Neural progenitor cell (in vitro differentiated cells): ENCODE measurements at places on chromosomes 6 and 20. TPM values are rescaled to one million over a fixed set of nuclear protein-coding genes. Genes with fewer than 3 reads are reported as not detected.

The TINAG gene
- not detected in 2 replicates for total RNA-seq

The GGTLC1 gene
- total RNA-seq, result not detected in 2 replicates

The B3GALT4 gene
- 1.1 and 2.1 TPM in 2 replicates for total RNA-seq

DNA sequence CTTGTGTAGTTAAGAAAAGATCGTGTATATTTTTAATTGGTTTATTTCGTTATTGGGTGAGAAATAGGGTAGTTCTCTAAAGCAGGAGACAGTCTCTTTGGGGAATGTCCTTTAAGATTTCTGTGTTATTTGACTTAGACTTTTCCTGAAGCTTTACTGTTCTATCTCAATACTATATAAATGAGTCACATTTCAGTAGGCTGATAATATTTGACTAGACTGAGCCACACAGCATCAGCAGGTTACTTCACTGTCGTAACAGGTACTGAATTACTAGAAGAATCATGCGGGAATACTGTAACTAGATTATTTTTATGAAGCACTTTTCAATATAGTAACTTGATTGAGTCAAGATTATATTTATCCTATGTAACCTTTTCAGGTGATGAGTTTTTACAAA is 1.4 kb downstream of the SMAP1 start:
- H3K27me3 ChIP-seq, result no peaks in the 10 kb centered on the region
- DNase-seq, result no peak
- H3K27ac ChIP-seq, result no peak overlapping the region
- H3K4me1 ChIP-seq, result peaks cover 17% of the 10 kb centered on the region
- H3K4me3 ChIP-seq, result peak overlapping the region; percentile 84
- no peaks in the 10 kb centered on the region for H3K36me3 ChIP-seq

DNA sequence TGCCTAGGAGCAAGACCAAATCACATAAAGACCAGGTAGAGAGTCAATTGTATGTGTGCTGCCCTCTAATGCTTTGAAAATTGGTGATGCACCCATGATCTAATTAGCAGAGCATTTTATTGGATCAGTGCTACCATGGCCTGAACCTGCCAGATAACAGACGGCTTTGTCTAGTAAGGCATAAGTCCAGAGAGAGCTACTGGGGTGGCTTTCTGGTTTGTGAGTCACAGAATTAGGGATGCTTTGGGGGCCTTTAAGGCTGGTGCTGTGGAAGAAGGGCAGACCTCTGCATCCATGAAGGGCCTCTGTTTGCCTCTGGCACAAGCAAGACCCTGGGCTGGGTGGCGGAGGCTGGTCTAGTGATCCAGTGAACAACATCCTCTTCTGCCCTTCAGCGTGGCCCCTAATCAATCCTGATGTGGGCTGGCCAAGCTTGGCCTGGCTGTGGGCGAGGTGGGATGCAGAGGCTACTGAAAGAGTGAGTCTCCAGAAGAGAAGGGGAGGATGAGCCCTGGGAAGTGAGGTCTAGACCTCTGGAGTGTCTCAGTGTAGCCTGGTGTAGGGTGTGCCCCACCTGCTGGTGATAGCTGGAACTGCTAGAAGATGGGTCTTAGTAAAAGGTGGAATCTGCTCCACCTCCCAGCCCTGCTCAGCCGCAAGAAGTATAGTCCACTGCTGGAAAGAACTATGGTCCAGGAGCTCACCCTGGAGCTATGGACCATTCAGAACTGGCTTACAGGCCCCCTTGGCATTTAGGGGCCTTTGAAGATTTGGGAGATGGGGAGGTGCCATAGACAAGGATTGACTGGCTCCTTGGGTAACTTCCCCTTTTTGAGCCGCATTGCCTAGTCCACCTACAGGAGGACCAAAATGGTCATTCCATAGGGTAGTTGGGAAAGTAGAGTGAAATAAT is 36.7 kb upstream of the AAR2 start:
- H3K36me3 ChIP-seq, result no peaks in the 10 kb centered on the region
- no peaks in the 10 kb centered on the region for H3K4me1 ChIP-seq
- no peaks in the 10 kb centered on the region for H3K27me3 ChIP-seq
- DNase-seq, result peak; percentile 84
- no peak overlapping the region for H3K27ac ChIP-seq
- H3K4me3 ChIP-seq, result no peak overlapping the region

GRCh38 chr6:151100326-151100725 is 139.4 kb upstream of the AKAP12 start:
- DNase-seq, result no peak
- H3K36me3 ChIP-seq, result no peaks in the 10 kb centered on the region
- no peak overlapping the region for H3K4me3 ChIP-seq

DNA sequence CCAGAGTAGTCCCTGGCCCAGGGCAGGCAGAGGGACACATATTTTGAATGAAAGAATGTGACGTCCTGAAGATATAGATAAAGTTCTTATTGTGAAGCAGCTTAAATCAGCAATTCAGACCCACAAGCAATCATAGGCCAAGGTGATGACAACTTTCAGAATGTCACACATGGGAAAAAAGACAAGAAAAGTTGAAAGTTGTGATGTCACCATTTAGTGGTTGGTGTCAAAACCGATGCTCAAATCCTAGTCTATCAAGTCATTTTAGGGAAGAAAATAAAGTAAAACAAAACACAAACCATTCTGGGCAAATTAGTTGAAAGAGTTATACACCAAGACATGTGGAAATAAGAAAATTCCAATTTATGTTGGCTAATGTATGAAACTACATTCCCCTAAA is 710.8 kb downstream of the DOK5 start:
- no peaks in the 10 kb centered on the region for H3K27me3 ChIP-seq
- no peak overlapping the region for H3K27ac ChIP-seq
- no peak for DNase-seq
- no peaks in the 10 kb centered on the region for H3K4me1 ChIP-seq
- no peak overlapping the region for H3K4me3 ChIP-seq
- H3K36me3 ChIP-seq, result no peaks in the 10 kb centered on the region

- H3K36me3 ChIP-seq, result no peaks in the 10 kb centered on the region
- H3K27ac ChIP-seq, result no peak overlapping the region
- DNase-seq, result no peak
- no peak overlapping the region for H3K4me3 ChIP-seq
- no peaks in the 10 kb centered on the region for H3K27me3 ChIP-seq
These were observed 35.7 kb downstream of the TSPYL4 start for GRCh38 chr6:116218172-116218633.
